Astrocyte of the spinal cord (primary cell): ENCODE measurements at places on chromosomes 13 and 19.

- DNase-seq = no peak
Observed at GRCh38 chr13:76921516-76921915, 26.8 kb upstream of the ACOD1 start.

DNA sequence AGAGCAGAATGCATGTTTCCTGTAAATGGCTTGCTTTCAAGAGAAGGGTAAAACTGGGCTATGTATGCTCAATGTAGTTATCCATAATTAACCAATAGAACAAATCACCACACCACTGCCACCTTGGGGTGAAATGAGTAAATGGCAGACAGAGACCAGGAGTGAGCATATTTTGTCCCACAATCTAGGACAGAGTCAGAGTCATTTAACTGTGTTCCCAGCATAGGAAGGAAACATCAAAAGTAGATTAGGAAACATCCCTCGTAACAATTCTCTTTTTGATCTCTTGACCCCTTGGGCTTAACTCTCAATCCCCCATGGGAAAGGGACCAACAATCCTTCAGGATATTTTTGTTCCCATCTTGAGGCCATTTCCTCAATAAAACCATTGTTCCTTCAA lies 224.8 kb downstream of the NHLRC3 start:
- peak; percentile 28 for DNase-seq

- peak; percentile 76 for DNase-seq
Observed at GRCh38 chr13:101640788-101641400, 188.4 kb downstream of the ITGBL1 start.

GRCh38 chr13:36814465-36814864 lies 4.6 kb upstream of the RFXAP start:
- no peak for DNase-seq

DNA sequence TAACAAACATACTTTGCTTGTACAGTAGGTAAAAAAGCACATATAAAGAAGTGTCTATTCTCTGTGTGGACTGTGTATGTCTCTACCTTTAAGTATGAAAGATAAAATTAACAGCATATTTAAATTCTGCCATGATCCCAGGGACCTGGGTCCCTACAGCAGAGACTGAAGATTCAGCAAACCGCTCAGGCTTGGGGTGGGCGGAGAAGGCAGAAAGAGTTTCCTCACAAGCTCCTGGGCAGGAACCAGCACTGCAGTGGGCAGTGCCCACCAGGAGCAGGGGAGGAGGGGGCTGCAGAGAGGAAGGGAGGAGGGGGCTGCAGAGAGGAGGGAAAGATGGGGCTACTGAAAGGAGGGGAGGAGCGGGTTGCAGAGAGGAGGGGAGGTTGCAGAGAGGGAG lies 44.6 kb upstream of the GRTP1 start:
- DNase-seq = no peak

DNA sequence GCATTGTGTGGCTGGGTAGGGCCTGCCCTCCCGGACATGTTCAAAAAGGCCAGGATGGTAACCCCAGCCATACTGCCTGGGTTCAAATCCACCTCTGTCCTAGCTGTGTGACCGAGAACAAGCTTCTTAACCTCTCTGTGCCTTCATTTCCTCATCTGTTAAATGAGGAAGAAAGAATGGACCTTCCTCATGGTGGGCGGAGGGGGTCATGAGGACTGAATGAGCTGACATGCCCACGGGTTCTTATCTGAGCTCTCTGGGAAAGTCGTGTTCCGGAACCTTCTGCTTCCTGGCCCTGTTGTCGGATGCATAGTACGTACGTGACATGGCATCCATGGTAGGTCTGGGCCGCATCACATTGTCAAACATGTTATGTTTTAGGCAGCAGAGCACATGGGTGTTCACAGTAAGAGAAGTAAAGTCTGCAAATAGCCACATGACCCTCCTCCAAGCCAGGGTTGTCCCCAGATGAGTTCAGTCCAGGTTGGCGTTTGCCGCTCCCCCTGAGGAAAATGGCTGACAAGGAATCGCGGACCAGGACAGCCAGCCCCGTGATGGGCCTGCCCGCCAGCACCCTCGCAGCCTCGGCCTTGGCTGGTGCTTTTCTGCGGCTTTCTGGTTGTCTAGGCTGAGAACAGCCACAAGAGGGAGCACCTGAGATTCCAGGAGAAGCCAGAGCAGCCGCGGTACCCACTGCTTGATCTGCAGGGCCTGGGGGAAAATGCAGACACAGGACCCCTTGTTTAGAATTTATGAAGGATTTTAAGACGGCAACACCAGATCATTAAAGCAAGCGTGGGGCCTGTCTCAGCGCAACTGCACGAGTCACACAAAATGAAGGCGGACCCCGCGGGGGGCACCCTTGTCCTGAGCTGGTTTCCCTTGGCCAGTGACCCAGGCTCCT lies 2.4 kb upstream of the NTN5 start:
- DNase-seq = peak; percentile 76

DNA sequence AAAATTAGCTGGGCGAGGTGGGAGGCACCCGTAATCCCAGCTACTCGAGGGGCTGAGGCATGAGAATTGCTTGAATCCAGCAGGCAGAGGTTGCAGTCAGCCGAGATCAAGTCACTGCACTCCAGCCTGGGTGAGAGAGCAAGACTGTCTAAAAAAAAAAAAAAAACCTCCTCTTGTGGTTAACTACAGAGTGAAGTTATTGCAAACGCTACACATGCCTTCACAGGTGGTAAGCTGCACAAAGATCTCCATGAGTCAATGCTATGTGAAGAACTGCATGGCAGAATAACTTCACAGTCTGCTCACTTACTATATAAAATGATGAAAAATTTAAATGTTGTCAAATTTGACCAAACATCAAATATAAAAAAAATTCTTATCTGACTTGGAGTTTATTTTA lies 436.8 kb downstream of the FGF14 start:
- no peak for DNase-seq

DNA sequence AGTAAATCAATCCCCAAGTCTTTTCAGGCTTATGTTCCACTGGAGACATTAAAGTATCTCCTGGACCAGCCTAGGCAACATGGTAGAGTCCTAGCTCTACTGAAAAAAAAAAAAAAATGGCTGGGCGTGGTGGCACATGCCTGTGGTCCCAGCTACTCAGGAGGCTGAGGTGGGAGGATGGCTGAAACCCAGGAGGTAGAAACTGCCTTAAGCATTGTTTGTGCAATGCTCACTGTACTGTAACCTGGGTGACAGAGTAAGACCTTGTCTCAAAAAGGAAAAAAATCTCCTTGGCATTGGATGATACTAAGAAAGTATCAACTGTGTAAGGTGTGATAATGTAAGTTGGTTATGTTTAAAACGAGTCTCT lies 8.8 kb downstream of the KLK8 start:
- DNase-seq = no peak

- peak; percentile 40 for DNase-seq
Observed at GRCh38 chr13:49086722-49087121, 111.0 kb downstream of the FNDC3A start.

DNA sequence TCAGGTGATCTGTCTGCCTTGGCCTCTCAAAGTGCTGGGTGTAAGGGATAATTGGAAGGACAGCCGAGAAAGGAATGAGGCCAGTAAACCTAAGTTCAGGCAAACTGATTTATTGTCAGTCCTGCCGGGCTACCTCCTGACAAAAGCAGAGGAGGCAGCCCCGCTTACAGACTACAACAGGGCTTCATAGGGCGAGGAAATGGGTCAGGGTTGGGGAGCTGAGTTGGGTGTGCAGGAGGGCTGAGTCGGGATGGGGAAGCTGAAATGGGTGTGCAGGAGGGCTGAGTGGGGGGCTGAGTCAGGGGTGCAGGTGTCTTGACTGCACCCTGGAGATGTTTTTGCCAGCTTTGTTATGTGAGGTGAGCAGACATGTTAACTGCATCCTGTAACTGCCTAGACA lies 210.2 kb downstream of the SLITRK6 start:
- no peak for DNase-seq
